Cerebellum (tissue), 4 donors: ENCODE measurements at places on chromosomes 2 and 18. TPM values are rescaled to one million over a fixed set of nuclear protein-coding genes. Genes with fewer than 3 reads are reported as not detected.

- DNase-seq, result no peak
Observed at GRCh38 chr2:20138696-20139095, 86.2 kb downstream of the SDC1 start.

GRCh38 chr2:11092701-11093335, 62.4 kb upstream of the SLC66A3 start:
- no peak for DNase-seq

GRCh38 chr18:73235491-73235890, 367.7 kb upstream of the NETO1 start:
- no peak for DNase-seq

The KANSL1L gene
- total RNA-seq, result 87.2 TPM

The WDR33 gene
- total RNA-seq, result 116 TPM
